ENCODE measurements at places on chromosomes 4 and X. TPM values are rescaled to one million over a fixed set of nuclear protein-coding genes. Genes with fewer than 3 reads are reported as not detected.

DMP1 gene
- not detected for total RNA-seq

CDX4 gene
- total RNA-seq = not detected

CCNG2 gene
- 73.6 TPM for total RNA-seq

DNA sequence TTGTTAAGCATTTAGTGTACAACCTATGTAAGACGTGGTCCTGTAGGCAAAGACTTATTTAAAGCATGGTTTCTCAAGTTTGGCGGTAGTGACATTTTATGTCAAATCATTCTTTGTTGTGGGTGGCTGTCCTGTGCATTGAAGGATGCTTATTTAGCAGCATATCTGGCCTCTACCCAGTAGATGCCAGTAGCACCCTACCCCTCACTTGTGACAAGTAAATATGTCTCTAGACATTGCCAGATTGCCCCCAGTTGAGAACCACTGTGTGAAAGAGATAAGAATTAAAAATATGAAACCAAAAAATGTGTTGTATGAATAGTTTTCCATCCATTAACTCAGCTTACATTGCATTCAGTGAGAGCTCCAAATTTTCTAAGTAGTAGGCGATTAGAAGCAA lies 25.5 kb downstream of the MMAA start:
- DNase-seq = no peak
